ENCODE measurements at places on chromosomes 13 and 19.

DNA sequence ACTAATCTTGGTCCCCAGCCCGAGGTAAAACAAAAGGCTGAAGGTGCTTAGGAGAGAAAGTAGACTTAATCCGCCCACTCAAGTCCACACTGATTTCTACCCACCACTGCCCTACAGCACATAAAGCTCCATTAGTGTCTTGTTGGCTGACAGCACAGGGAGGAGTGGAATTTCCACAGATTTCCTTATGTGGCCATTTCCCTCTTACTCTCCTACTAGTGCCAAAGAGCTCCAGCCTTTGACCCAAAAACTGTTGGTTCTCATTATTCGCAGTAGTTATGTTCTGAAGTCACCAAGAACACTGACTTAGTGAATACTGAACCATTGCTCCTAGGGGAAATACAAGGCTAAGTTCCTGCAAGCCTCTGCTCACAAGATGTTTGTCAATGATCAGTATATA lies 61.2 kb downstream of the RAB20 start:
- no peak for DNase-seq

- no peak for DNase-seq
Observed at GRCh38 chr13:86559901-86560300, 760.7 kb upstream of the SLITRK6 start.

DNA sequence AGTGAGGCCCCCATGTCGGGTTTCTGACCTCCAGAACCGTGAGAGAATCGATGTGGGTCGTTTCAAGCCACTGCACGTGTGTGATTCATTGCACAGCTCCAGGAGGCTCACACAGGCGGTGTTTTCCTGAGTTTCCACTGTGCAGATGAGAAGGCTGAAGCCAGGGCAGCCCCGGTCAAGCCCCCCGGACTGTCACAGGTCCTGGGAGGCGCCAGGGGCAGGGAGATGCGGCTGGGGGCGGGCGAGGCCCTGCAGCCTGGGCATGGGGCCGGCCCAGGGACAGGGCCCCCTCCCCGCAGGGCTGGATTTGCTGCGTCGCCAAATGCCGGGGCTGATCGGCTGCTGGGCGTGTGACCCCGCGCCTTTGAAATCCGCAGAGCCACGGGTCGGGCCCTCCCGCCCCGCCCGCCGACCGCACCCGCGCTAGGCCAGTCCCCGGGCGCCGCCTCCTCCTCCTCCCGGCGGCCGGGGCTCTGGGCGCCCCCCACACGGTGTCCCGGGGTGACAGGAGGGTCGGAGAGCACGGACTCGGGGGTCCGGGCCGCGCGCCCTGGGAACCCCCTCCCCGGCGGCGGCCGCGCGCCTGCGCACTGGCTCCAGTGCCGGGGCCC lies 9.9 kb upstream of the MKNK2 start:
- DNase-seq: no peak

GRCh38 chr13:33284916-33285315 lies 639 bp downstream of the STARD13 start:
- no peak for DNase-seq

GRCh38 chr19:16836115-16837034 lies 7.2 kb downstream of the SIN3B start:
- DNase-seq: no peak

GRCh38 chr13:90746230-90746629 lies 601.3 kb upstream of the MIR17HG start:
- no peak for DNase-seq

DNA sequence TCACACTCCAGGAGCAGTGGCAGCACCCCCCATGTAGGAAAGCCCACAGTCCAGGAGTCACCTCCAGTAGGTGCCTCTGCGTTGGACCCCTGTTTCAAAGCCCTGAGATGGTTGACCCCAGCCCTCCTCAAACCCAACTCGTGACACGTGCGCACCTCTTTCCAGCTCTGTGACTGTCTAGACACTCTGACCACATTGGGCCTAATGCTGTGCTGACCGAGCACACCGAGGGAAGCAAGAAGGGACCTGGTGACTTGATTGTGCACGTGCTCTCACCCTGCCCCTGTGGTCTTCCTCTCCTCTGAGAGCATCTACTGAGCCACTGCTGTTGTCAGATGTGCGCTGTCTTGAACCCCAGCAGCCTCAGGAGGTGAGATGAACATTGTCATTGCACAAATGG lies 22.9 kb upstream of the SLC35E1 start:
- DNase-seq: no peak

GRCh38 chr13:95115525-95115924 lies 185.7 kb downstream of the ABCC4 start:
- no peak for DNase-seq

GRCh38 chr19:10818301-10819123 lies 17.5 kb downstream of the TMED1 start:
- DNase-seq: no peak

GRCh38 chr13:73671732-73672131 lies 462.5 kb downstream of the KLF12 start:
- no peak for DNase-seq

DNA sequence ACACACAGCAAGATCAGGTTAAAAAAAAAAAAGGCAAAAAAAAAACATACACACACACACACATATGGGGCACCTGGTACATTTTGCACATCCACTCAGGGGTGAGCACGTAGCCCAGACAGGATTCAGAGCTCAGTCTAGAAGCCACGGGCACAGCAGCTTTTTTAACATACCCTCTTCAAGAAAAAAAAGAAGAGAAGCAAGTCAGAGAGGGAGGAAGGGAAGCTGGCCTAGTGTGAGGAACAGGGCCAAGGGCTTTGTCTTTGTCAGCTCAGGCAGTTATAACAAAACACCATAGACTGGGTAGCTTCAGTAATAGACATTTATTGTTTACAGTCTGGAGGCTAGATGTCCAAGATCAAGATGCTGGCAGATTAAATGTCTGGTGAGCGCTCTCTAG lies 2.3 kb upstream of the TPM4 start:
- DNase-seq: no peak

DNA sequence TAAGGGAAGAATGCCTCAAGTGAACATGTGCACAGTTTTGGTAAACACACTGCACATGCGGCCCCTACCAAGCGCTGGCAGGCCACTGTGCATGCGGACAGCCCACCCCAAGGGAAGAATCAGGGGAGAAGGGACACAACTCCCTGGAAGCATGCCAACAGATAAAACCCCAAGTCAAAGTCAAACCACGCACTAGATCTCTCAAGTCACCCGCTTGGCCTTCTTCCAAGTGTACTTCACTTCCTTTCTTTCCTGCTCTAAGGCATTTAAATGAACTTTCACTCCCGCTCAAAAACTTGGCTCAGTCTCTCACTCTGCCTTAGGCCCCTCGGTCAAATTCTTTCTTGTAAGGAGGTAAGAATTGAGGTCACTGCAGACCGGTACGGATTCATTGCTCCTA lies 4.6 kb upstream of the RFXAP start:
- DNase-seq: no peak

- no peak for DNase-seq
Observed at GRCh38 chr19:1577090-1577928, 9.2 kb upstream of the MEX3D start.

DNA sequence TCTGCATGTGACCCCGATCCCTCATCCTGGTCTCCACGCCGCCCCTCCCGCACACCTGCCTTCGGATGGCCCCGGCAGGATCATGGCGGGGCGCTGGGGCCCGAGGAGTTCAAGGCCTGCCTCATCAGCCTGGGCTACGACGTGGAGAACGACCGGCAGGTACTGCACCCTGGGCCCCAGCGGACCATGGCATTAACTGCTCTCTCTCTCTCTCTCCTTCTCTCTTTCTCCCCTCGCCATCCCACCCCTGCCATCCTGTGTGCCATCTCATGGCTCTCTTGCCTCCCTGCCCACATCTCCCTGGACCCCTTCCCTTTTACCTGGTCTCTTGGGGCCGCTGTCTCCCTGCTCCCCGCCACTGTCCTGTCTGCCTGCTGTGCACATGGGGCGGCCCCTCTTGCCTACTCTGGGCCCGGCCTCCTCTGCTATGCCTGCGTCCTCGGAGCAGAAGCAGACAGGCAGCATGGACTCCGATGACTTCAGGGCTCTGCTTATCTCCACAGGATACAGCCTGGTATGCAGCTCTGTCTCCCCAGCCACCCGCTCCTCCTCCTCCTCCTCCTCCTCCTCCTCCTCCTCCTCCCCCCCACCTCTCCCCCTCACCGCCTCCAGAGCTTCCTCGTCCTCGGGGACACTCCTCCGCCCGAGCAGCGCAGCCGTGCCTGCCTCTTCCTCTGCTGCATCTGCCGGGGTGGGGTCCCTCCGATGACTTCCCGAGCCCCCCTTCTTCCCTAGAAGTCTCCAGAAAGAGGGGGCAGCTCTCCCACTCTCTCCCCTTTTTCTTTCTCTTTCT lies 16.2 kb downstream of the CAPN12 start:
- no peak for DNase-seq

DNA sequence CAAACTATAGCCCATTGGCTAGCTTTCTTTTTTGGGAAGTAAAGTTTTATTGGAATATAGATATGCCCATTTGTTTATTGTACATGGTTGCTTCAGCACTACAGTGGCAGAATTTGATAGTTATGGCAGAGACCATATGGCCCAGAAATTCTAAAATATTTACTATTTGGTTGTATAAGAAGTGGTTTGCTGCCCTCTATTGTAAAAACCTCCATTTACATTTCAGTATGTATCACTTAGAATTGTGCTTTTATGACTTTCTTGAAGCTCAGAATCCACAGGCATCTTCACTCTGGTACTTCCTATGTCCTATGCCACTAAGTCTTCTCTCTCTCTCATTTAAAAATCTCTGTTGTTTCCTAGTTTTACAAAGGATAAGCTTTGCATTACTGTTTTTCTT lies 37.7 kb downstream of the DLEU7 start:
- DNase-seq: no peak

- DNase-seq: no peak
Observed at GRCh38 chr13:94415500-94416237, 63.8 kb downstream of the DCT start.

DNA sequence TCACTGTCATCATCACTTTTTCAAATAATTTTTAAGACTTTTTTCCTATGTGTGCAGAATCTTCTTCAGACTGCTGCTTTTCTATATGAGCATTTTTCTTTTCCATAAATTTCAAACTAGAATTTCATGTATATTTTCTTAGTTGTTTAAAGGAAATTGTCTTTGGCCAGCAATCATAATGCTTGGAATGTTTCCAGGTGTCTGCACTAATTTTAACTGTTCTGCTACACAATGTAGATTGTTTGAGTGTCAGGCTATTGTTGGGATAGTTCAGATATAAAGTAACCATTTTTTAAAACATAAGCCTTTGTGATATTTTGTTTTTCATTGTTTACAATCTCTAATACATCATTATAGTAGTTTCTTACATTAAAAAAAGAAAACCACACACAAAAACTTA lies 1418.5 kb downstream of the EFNB2 start:
- DNase-seq: no peak

DNA sequence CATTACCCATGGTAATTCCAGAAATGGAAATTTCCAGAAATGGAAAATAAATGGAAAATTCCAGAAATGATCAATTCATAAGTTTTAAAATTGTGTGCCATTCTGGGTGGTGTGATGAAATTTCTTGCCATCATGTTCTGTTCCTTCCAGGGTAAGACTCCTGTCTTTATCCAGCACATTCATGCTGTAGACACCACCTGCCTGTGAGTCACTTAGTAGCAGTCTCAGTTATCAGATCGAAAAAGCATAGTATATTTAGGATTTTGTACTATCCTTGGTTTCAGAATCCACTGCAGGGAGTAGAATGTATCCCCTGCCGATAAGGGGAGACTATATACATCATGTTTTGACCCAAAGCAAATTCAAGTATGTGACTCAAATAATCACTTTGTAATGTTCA lies 26.7 kb upstream of the CSNK1A1L start:
- no peak for DNase-seq

DNA sequence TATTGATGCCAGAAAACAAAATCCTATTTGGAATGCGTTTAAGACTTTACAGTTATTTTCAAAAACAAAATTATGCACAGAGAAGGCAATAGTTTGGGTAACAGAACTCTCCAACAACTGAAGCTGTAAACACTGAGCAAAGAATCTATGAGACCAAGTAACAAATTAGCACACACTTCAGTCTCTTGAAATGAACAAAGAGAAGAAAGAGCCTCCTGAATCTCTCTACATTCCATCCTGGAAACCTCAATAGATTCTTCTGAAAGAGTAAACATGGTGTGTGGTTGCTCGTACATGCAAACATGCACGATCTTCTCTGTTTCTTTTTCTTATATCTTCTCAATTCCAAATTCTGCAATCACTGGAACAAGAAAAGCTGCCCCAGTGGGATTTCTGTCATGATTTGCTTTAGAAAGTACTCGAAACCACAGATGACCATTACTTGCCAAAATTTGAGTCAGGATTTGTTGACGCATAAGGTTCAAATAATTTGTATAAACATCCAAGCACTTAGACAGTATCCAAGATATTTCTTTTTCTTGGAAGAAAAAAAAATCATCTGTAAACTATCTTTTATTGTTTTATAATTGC lies 137.9 kb upstream of the DACH1 start:
- DNase-seq: no peak

DNA sequence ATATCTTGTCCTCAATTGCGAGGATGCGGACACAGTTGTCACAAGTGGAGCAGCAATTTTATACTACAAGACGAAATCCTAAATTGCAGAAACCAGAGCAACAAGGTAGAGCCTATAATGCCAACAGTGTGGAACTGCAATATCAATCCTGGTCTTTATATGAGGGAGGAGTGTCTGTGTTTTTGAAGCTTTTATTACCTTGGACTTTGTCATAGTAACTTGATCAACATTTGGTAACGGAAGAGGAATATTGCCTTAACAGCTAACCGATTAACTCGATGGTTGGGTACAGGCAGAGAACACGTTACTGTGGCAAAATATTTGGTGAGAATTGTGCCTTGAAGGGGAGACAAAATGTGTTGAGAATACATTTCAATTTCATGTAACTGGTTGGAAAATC lies 661.5 kb downstream of the FGF9 start:
- DNase-seq: no peak

- DNase-seq: no peak
Observed at GRCh38 chr19:14517446-14517839, 754 bp downstream of the DNAJB1 start.

- no peak for DNase-seq
Observed at GRCh38 chr19:33066543-33066942, 1.9 kb upstream of the RHPN2 start.

GRCh38 chr13:106277484-106278154 lies 257.8 kb downstream of the EFNB2 start:
- DNase-seq: no peak

DNA sequence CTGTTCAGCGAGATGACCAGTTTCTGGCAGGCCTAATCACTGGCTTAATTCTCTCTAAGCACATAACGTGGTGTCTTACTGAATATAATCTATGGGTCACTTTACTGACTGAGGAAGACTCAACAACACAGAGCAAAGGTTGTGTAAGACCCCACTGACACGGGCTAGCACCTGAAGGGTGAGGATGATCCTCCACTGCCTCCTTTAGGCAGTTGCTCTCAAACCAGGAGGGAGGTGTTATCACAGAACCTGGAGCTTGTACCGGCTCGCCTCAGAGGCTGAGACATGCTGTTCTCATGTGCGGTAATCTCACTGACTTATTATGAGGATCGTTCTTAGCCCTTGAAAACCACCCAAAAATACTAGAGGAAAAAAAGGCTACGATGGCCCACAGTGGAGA lies 28.3 kb downstream of the RCBTB2 start:
- no peak for DNase-seq

GRCh38 chr19:31255831-31256592 lies 93.2 kb downstream of the TSHZ3 start:
- DNase-seq: no peak

All from omental fat pad (tissue), 4 donors.